A549 treated with ZK216348 at 1 μM for 4 hours (cell line): ENCODE measurements at places on chromosomes 16 and 17. TPM values are rescaled to one million over a fixed set of nuclear protein-coding genes. Genes with fewer than 3 reads are reported as not detected.

Gene SMIM36
- not detected in 5 replicates for total RNA-seq

Gene KRT25
- total RNA-seq: not detected in 5 replicates

Gene SLC5A10
- 0.18 to 0.52 TPM (median 0.28 TPM) in 5 replicates for total RNA-seq

Gene MYL4
- total RNA-seq: 0.33 TPM in 2 of 5 replicates, not detected in the others

Gene PPL
- total RNA-seq: 2.6 to 4.8 TPM (median 4.1 TPM) in 5 replicates

Gene FOXO3B
- total RNA-seq: 1.6 to 4.7 TPM (median 3.9 TPM) in 5 replicates

Gene CEP112
- 6.1 to 8.2 TPM (median 7.2 TPM) in 5 replicates for total RNA-seq

Gene CLUH
- 68.1 to 128 TPM (median 120 TPM) in 5 replicates for total RNA-seq
